ENCODE measurements at places on chromosomes 3 and 15. TPM values are rescaled to one million over a fixed set of nuclear protein-coding genes. Genes with fewer than 3 reads are reported as not detected.

- no peaks in the 10 kb centered on the region for H3K27me3 ChIP-seq
- 0 out of 2 replicates have a peak, but pooled peaks cover 6% of the 10 kb centered on the region for H3K4me1 ChIP-seq
- DNase-seq, result no peak
- H3K27ac ChIP-seq, result no peak overlapping the region
- no peaks in the 10 kb centered on the region for H3K36me3 ChIP-seq
Measured at GRCh38 chr3:57966829-57967228, 41.4 kb upstream of the FLNB start.

CCDC54 gene
- not detected for total RNA-seq

DNA sequence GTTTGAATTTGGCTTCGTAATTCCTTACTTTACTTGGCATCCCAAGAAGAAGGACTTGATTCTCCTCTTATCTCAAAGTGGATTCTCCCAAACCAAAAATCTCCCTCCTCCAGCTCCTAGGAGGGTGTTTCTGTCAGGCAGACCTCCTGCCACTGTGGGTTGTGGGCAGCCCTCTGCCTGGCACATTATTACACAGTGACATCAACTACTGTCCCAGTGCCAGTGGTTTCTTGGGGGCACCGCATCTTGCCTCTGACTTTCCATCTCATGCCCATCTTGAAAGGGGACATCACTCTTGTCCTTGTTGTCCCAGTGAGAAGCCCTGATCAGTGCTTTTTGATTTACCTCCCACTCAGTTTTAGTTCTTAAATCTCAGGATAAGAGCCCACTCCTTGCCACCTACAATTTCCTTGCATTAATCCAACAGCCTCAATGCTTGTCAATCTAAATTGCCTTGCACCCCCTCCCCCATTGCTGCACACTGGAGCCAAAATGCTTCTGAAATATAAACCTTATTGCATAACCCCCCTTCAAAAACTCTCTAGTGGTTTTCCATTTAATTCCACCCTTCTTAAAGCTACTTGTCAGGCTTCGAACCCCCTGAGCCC is 81.0 kb downstream of the TRAK1 start:
- no peaks in the 10 kb centered on the region for H3K4me1 ChIP-seq
- H3K36me3 ChIP-seq, result no peaks in the 10 kb centered on the region
- no peak for DNase-seq
- no peak overlapping the region for H3K4me3 ChIP-seq
- no peaks in the 10 kb centered on the region for H3K27me3 ChIP-seq

ENTPD3 gene
- total RNA-seq, result 0.63 TPM

DNA sequence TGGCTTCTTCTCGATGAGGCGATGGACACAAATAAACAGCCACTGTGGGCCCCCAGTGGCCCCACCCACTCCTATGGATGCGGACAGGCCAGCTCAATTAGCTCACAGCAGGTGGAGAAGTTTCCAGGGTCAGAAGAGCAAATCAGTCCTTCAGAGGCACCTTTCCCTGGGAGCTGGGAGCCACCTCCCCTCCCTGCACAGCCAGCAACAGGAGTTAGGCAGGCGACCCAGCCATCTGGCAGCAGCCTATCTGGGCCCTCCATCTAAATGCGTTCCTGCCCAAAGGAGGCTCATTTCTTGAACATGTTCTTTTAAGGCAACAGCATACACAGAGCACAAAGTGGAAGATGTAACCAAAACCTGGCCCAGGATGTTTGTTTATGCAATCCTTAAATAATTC is 211.9 kb upstream of the ARRDC4 start:
- no peak overlapping the region for H3K4me3 ChIP-seq
- no peaks in the 10 kb centered on the region for H3K36me3 ChIP-seq
- no peak overlapping the region for H3K27ac ChIP-seq
- no peaks in the 10 kb centered on the region for H3K4me1 ChIP-seq
- no peak for DNase-seq
- H3K27me3 ChIP-seq, result no peaks in the 10 kb centered on the region

GOLGA6L25 gene
- not detected for total RNA-seq

DNA sequence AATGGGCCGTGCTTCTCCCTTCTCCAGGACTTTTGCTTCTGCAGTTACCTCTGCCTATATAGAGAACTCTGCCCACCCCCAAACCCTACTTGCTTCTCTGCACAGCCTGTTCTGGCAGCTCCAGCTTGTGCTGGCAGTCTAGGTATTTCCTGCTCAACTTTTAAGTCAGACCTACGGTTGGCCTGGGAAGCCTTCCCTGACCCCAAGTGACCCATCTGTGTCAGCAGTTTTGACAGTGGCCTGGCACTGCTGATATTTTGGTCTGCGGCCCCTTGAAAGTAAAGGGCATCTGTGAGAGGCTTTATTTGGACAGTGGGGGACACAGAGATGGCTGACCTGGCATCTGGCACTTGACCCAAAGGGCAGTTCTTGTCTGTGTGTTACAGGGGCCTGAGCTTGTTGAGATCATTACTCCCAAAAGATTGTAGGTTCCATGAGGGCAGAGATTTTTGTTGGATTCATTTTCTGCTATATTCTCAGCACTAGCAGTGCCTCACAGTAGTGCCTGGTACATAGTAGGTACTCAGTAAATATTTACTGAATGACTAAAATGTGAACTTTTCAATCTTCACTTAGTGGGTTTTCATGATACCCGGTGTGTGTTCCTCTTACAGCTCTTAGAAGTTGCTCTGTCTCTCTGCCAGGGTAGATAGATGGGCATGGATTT is 55.2 kb upstream of the TRAK1 start:
- DNase-seq, result no peak
- H3K36me3 ChIP-seq, result no peaks in the 10 kb centered on the region
- no peak overlapping the region for H3K4me3 ChIP-seq
- peak overlapping the region; percentile 63 for H3K27ac ChIP-seq

- H3K36me3 ChIP-seq, result no peaks in the 10 kb centered on the region
- H3K27ac ChIP-seq, result no peak overlapping the region
Measured at GRCh38 chr15:96365781-96366525, 35.5 kb downstream of the NR2F2 start.

SLC15A2 gene
- total RNA-seq, result 5.2 TPM

DNA sequence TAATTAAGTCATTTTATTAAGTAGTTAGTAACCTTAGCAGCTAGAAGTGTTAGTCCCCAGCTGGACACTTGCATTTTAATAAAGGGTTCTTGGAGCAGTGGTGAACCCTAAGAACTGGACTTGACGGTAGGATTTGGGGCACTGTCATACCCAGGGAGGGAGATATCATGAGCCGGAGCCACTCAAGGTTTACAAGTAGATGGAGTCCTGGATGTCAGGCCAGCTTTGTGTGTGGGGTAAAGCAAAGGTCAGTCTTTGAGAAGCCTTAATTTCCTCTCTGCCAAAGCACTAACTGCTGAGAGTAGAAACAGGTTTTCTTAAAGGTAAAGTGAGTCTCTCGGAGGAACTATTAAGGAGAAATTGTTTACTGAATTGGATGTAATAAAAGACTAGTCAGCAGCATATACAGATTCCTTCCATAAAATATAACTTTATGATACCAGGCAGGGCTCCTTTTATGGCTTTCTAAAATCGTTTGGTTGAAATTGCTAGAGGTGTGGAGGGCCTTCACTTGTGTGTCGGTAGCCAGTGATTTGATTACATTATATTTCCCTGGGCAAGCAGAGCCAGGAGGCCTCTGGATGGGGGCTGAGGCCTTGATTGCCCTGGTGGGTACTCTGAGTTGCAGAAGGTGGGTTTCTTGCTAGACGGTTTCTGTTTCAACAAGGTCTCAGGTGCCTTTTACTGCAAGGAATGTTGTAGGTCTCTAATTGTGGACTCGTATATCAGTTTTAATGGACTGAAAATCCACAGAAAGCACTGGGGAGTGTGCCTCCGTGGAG is 23.1 kb downstream of the SQOR start:
- H3K36me3 ChIP-seq, result no peaks in the 10 kb centered on the region
- DNase-seq, result no peak
- H3K4me3 ChIP-seq, result no peak overlapping the region
- no peaks in the 10 kb centered on the region for H3K4me1 ChIP-seq
- no peak overlapping the region for H3K27ac ChIP-seq

GRCh38 chr3:101243285-101244211 is 76.8 kb downstream of the IMPG2 start:
- H3K36me3 ChIP-seq, result no peaks in the 10 kb centered on the region
- H3K4me3 ChIP-seq, result no peak overlapping the region
- DNase-seq, result no peak
- no peak overlapping the region for H3K27ac ChIP-seq
- H3K27me3 ChIP-seq, result no peaks in the 10 kb centered on the region

DNA sequence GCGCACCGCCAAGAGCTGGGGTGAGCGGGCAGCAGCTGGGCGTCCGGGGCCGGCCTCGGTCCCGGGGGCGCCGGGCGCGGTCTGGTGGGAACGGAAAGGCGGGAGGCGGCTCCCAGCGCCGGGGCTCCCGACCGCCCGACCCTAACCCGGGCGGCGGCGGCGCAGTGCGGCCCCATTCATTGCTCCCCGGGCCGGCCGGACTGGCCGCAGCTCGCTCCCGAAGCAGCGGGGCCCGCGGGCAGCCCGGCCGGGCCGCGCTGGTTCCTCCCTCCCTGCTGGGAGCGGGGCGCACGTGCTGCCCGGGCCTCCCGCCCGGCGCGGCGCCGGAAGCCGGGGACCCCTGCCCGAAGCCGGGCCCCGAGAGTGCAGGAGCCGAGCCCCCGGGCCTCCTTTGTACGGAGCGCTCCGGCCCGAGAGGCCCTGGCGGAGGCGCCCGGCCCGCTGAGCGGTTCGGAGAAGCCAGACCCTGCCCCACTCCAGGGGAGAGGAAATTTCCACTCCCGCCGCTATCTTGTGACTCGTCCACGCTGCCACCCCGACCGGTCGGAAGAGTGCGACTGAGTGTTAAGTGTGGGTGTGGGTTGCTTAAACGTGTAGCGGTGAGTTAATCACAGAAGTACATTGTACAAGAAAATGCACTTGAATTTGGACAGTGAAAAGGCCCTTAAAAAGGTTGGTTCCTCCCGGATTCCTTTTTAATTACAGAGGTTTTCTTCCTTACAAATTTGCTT is 613 bp downstream of the ATP1B3 start:
- peak; percentile 63 for DNase-seq
- H3K4me1 ChIP-seq, result peaks cover 18% of the 10 kb centered on the region
- no peaks in the 10 kb centered on the region for H3K27me3 ChIP-seq
- 0 out of 2 replicates have a peak, but pooled peaks cover 1% of the 10 kb centered on the region for H3K36me3 ChIP-seq

DNA sequence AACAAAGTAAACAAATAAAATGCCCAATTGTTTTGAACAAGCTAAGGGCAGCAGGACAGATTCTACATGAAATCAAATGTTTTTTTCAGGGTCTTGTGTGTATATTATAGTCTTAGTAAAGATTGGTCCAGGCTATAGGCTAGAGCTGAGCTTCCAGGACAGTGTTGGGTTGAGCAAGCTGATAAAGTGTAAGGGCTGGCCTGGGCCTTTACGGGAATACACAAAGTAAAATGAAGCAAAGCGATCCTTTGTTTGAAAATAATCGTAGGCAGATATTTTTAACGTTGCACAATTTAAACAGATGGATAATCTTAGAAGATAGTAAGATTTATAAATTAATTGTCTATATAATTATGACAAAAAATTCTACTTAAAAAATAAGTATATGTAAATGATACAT is 1204.6 kb downstream of the OTOL1 start:
- H3K36me3 ChIP-seq, result no peaks in the 10 kb centered on the region
- H3K27ac ChIP-seq, result no peak overlapping the region
- no peaks in the 10 kb centered on the region for H3K27me3 ChIP-seq
- H3K4me3 ChIP-seq, result no peak overlapping the region

- H3K4me3 ChIP-seq, result no peak overlapping the region
- H3K27ac ChIP-seq, result no peak overlapping the region
- no peaks in the 10 kb centered on the region for H3K27me3 ChIP-seq
- DNase-seq, result no peak
- H3K36me3 ChIP-seq, result no peaks in the 10 kb centered on the region
Measured at GRCh38 chr3:18499301-18499700, 74.2 kb upstream of the SATB1 start.

DNA sequence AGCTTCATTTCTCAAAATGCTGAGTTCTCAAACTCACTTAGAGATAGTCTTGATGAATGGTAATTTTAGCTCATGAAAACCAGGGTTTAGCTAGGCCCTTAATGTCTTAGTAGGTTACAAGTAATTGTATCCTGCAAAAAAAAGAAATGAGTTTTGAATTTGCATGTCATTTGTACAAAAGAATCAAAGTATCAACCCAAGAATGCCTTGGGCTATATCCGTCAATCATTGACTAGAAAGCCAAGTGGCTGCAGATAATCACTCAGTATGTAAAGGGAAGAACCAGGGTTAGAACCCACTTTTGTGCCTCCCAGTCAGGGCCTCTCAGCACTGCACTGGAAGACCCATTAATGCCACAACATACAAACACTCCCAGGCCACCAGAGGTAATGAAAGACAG is 427.6 kb upstream of the MDFIC2 start:
- no peak overlapping the region for H3K27ac ChIP-seq
- H3K27me3 ChIP-seq, result no peaks in the 10 kb centered on the region
- no peaks in the 10 kb centered on the region for H3K36me3 ChIP-seq
- H3K4me3 ChIP-seq, result no peak overlapping the region
- DNase-seq, result no peak

RETNLB gene
- not detected for total RNA-seq

GRCh38 chr15:68374168-68374745 is 57.7 kb downstream of the ITGA11 start:
- no peaks in the 10 kb centered on the region for H3K36me3 ChIP-seq
- H3K4me3 ChIP-seq, result no peak overlapping the region
- H3K27ac ChIP-seq, result no peak overlapping the region
- DNase-seq, result no peak
- no peaks in the 10 kb centered on the region for H3K27me3 ChIP-seq
- no peaks in the 10 kb centered on the region for H3K4me1 ChIP-seq

- DNase-seq, result peak; percentile 93
- peaks cover 12% of the 10 kb centered on the region for H3K4me1 ChIP-seq
- H3K27me3 ChIP-seq, result no peaks in the 10 kb centered on the region
- H3K27ac ChIP-seq, result no peak overlapping the region
Measured at GRCh38 chr15:70111203-70112073, 13.7 kb upstream of the TLE3 start.

- no peaks in the 10 kb centered on the region for H3K27me3 ChIP-seq
- H3K36me3 ChIP-seq, result no peaks in the 10 kb centered on the region
- 0 out of 2 replicates have a peak overlapping the region, but pooled peaks have one; percentile 32 for H3K27ac ChIP-seq
- DNase-seq, result no peak
- H3K4me3 ChIP-seq, result no peak overlapping the region
Measured at GRCh38 chr3:47425959-47426358, 45.1 kb downstream of the PTPN23 start.

GRCh38 chr3:46399557-46399956 is 7.3 kb downstream of the CCR5AS start:
- H3K4me1 ChIP-seq, result no peaks in the 10 kb centered on the region
- no peaks in the 10 kb centered on the region for H3K27me3 ChIP-seq
- H3K27ac ChIP-seq, result no peak overlapping the region
- no peaks in the 10 kb centered on the region for H3K36me3 ChIP-seq
